ENCODE measurements at places on chromosomes 1 and 21. TPM values are rescaled to one million over a fixed set of nuclear protein-coding genes. Genes with fewer than 3 reads are reported as not detected.

GRCh38 chr1:18673976-18674375, 43.3 kb downstream of the PAX7 start:
- no peak for DNase-seq

DNA sequence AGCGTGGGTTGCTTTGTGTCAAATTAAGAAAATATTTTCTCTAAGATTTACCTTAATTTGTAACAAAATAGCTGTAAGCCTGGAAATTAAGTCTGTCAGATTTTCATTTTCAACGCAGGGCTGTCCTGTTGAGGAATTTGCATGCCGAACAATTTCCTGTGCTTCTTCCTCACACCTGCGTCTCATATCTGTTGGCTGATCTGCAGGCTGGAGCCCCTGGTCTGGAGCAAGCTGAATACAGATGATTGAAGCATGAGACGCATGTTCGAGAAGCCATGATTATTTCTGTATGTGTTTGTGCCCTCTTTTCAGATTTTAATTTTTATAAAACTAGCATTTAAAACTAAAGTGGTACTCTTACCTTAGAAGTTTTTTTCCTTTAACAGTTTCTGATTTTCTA, 9.8 kb downstream of the MIXL1 start:
- DNase-seq = no peak

DNA sequence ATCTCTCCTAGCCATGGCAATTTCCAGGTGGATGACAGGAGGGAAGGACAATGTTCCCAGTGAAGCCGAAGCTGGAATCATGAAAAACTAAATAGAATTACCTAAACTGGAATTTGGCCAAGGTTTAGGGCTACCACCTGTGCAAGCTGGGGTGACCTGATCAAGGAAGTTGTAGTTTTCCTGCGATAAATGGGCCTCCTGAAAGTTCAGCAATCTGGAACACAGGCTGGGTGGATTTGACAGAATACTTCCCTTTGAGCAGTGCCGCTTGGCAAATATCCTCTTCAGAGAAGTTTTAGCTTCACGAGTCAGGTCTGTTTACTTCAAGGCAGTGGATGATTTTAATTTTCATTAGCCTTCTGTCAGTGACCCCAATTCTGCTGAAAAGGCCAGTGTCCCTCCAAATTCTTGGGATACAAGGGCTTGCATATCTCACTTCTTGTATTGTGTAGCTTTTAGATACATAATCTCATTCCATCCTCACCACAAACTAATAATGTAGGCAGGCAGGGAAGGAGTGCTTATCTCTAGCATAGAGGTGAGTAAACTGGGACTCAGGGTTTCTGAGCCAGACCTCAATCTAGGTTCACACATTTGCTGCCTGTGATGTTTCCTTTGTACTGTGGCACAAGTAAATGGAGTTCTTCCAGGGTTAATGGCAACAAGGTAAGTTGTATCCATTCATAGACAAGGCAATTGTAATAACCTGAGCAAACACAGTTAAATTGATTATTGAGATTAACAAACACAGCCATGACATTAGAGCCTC, 349.4 kb downstream of the NUF2 start:
- no peak for DNase-seq

GRCh38 chr1:1069056-1069710, 4.9 kb downstream of the RNF223 start:
- DNase-seq = peak; percentile 82

DNA sequence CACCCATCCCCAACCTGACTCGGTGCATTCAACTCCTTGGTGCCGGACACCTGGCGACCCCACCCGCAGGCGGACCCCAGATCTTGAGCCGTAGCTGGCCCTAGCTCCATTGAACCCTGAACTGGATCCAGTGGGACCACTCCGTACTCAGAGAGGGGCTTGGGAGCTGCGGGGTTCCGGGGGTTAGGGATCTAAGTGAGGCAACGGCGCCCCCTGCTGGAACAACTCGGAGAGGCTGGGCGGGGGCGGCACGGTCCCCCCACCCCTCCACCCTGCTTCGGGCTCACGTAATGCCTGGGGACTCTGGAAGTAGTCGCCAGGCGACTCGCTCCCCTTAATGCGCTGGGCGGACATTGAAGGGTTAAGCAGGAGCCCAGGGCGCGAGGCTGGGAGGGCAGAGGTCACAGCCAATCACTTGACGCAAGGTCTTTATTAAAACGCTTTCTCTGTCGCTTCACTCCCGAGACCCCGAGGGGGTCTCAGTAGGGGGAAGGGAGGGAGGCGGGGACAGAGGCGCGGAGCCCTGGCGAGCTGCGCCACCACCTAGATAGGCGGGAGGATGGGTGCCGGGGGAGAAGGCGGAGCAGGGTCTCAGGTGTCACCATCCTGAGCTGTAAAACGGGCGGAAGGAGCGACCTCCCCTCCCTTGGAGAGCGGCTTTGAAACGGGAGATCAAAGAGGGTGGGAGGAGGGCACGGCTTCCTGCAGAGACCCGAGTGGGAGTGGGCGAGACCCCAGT, 704 bp upstream of the CRABP2 start:
- peak; percentile 77 for DNase-seq

DNA sequence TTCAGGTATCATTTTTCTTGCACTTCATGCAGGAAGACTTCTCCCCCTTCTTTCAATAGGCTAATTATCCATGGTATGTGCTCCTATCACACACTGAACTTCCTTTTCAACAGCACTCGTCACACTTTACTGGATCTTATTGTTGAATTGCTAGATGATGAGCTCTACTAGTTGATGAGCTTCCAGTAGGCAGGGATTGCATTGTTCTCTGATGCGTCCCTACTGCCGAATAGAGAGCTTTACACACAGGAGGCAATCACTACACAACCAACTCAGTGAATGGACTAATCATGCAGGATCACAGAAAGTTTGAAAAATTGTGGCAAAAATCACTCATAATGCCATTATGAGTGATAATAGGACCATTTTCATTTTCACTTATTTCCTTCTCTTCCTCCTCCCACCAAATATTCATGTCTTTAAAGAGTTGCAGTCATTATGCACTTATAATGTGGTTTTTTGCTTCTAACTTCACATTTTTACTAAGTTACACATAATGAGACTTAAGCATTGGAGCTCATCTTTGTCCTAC, 128.1 kb upstream of the ZNF648 start:
- no peak for DNase-seq

- DNase-seq = no peak
Measured at GRCh38 chr1:79819140-79819539, 812.6 kb upstream of the ADGRL4 start.

GRCh38 chr1:99737016-99737415, 29.4 kb downstream of the FRRS1 start:
- peak; percentile 78 for DNase-seq

KRTAP6-3 gene
- not detected for total RNA-seq

UBE2U gene
- total RNA-seq = not detected

Data from A673 (cell line).